ENCODE measurements at places on chromosomes 5 and 9. TPM values are rescaled to one million over a fixed set of nuclear protein-coding genes. Genes with fewer than 3 reads are reported as not detected.

RPS14 gene
- 5,450 TPM for total RNA-seq

FUT7 gene
- total RNA-seq: 5.8 TPM

HAVCR1 gene
- 5.8 TPM for total RNA-seq

NUDT12 gene
- 0.77 TPM for total RNA-seq

SLC22A5 gene
- 10.4 TPM for total RNA-seq

GFI1B gene
- total RNA-seq: not detected

SPATA31C1 gene
- not detected for total RNA-seq

RAB3C gene
- total RNA-seq: not detected

PAIP2 gene
- 119 TPM for total RNA-seq

CARTPT gene
- not detected for total RNA-seq

CCDC180 gene
- 11.1 TPM for total RNA-seq

DNA sequence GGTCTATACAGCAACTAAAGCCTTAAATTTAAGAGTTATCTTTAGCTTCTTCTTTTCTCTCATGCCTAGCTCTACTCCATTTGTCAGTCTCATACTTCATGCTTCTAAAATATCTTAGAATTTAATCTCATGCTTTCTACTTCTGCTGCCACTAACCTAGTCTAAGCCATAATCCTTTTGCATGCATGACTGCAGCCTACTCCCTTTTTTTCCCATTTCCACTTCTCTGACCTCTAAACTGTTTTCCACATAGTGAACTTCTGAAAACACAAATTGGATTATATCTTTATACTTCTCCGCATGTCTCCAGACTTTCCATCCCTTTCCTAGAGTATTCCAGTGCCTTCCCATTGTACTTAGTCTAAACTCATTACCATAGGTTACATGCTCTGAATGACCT is 193.0 kb downstream of the XRCC4 start:
- H3K36me3 ChIP-seq: no peaks in the 10 kb centered on the region
- no peaks in the 10 kb centered on the region for H3K4me1 ChIP-seq
- no peak for DNase-seq
- no peak overlapping the region for H3K27ac ChIP-seq
- H3K27me3 ChIP-seq: no peaks in the 10 kb centered on the region

- no peak overlapping the region for H3K27ac ChIP-seq
- H3K27me3 ChIP-seq: no peaks in the 10 kb centered on the region
- H3K36me3 ChIP-seq: no peaks in the 10 kb centered on the region
- no peak overlapping the region for H3K4me3 ChIP-seq
Measured at GRCh38 chr9:88530051-88530450, 4.9 kb upstream of the NXNL2 start.

- H3K36me3 ChIP-seq: peaks cover 6% of the 10 kb centered on the region
- H3K27ac ChIP-seq: no peak overlapping the region
- H3K27me3 ChIP-seq: no peaks in the 10 kb centered on the region
- H3K4me3 ChIP-seq: no peak overlapping the region
- no peaks in the 10 kb centered on the region for H3K4me1 ChIP-seq
- DNase-seq: no peak
Measured at GRCh38 chr5:147673791-147674190, 108.7 kb downstream of the JAKMIP2 start.

GRCh38 chr5:64594601-64595000 is 88.8 kb downstream of the RGS7BP start:
- no peak overlapping the region for H3K27ac ChIP-seq
- H3K36me3 ChIP-seq: no peaks in the 10 kb centered on the region
- no peak for DNase-seq
- no peaks in the 10 kb centered on the region for H3K4me1 ChIP-seq
- H3K4me3 ChIP-seq: no peak overlapping the region
- H3K27me3 ChIP-seq: peaks cover 2% of the 10 kb centered on the region

DNA sequence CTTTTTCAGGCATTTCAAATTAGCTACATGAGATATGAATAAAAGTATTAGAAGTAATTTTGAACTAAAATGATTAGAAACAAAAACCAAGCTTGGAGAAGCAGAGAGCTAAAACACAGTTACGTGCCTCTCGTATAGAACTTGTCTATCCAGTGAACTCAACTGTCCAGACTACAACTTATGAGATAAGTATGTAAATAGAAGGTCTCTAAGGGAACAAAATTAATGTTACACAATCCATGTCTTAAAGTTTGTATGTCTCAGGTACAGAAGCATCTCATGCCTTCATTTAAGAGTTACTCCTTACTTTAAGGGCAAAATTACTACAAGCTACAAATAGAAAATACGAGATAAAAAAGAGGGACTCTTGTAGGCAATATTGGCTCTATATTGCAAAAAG is 316.8 kb downstream of the CETN3 start:
- no peaks in the 10 kb centered on the region for H3K27me3 ChIP-seq
- no peak for DNase-seq
- H3K4me1 ChIP-seq: no peaks in the 10 kb centered on the region
- no peak overlapping the region for H3K4me3 ChIP-seq

DNA sequence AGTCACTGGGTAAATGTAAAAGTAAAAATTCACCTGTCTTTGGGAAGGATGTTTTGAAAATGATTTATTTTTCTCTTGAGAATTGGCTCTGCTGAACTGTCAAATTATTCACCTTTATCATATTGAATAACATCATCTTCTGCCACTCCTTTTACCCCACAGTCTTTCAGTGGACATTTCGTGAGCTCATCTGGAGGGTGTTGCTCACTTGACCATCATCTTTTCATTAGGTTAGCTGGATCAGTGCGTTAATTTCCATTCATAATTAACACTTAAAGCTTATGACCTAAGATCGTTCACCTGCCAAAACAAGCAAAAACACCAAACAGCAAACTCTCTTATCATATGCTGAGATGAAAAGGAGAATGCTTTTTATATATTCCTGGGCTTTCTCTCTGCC is 53.4 kb upstream of the TNFAIP8 start:
- no peak overlapping the region for H3K4me3 ChIP-seq
- peak overlapping the region; percentile 40 for H3K27ac ChIP-seq
- no peaks in the 10 kb centered on the region for H3K27me3 ChIP-seq
- no peak for DNase-seq
- H3K4me1 ChIP-seq: peaks cover 70% of the 10 kb centered on the region

DNA sequence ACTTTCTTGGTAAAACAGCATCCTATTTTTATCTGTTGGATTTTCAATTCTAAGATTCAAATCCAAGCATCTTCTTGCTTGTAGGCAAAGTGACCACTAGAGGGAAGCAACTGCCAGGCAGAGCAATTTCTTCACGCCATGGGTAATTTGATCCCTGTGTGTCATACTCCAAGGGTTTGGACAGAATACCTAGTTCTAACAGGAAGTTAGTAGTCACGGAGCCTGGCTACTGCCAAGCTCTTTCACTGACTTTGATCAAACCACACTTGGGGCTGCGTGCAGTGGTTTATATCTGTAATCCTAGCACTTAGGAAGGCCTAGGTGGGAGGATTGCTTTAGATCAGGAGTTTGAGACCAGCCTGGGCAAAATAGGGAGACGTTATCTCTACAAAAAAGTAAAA is 473.6 kb upstream of the TNC start:
- H3K4me1 ChIP-seq: no peaks in the 10 kb centered on the region
- H3K36me3 ChIP-seq: no peaks in the 10 kb centered on the region
- no peak overlapping the region for H3K27ac ChIP-seq
- no peaks in the 10 kb centered on the region for H3K27me3 ChIP-seq

DNA sequence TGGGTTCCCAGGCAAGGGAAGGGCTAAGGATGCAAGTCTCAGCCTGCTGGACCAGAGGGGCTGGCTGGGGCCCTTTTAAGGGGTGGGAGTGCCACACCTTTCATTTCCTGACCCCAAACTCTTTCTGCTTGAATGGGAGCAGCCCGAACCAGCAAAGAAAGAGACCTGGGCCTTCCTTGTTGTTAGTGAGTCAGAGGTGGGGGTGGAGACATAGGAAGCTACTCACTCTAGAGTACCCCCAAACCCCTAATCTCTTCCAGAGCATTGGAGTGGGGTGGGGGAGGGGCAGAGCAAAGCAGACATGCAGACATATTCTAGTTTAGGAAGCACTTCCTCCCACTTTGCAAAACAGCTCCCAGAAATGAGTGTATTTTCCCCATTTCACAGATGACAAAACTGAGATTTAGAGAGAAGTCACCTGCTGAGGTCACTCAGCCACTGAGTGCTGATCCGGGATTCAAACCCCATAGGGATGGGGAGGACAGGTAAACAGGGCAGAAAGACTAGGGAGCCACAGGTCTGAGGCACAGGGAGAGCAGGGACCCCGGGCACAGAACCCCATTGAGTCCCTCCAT is 6.0 kb upstream of the AQP3 start:
- H3K4me1 ChIP-seq: peaks cover 23% of the 10 kb centered on the region
- DNase-seq: no peak
- H3K36me3 ChIP-seq: no peaks in the 10 kb centered on the region
- no peak overlapping the region for H3K4me3 ChIP-seq

DNA sequence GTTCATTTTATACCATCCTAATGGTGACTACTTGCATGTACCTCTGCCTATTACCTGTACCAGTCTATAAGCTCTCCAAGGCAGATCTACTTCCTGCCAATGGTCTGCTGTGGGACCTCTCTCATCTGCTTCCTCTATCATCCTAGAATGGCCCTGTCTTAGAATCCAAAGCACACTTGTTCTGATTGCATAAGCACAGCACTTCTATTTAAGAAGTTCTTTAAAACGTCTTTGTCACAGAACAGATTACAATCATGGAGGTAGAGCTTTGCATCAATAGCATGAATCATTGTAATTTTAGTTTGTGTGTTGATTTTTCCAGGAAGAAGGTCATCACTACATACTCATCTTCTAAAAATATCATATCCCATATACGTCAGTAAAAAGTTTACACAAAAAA is 131.8 kb upstream of the ACOT12 start:
- no peaks in the 10 kb centered on the region for H3K27me3 ChIP-seq
- H3K27ac ChIP-seq: no peak overlapping the region
- H3K4me3 ChIP-seq: no peak overlapping the region
- H3K36me3 ChIP-seq: no peaks in the 10 kb centered on the region
- no peak for DNase-seq

GRCh38 chr5:178322736-178323540 is 90.3 kb upstream of the PHYKPL start:
- H3K27ac ChIP-seq: no peak overlapping the region
- H3K27me3 ChIP-seq: no peaks in the 10 kb centered on the region
- no peaks in the 10 kb centered on the region for H3K4me1 ChIP-seq
- no peak for DNase-seq
- no peak overlapping the region for H3K4me3 ChIP-seq

DNA sequence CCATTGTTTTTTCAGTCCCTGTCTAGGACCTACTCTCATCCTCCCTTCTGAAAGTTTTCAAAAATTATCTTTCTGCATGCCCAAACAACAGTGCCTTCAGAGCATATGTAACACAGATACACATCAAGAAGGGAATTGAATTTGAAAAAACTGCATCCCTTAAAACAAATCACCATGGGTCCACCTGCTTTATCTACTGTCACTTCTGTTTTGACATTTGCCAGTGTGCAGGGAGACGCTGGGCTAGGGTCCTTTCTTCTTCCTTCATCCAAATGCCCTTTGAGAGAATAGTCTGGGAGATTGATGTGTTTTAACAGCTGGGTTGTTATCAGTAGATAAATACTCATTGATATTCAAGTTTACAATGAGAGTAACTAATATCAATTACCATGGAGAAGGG is 1630.1 kb downstream of the MAT2B start:
- H3K4me3 ChIP-seq: no peak overlapping the region
- H3K4me1 ChIP-seq: no peaks in the 10 kb centered on the region
- no peaks in the 10 kb centered on the region for H3K36me3 ChIP-seq
- H3K27me3 ChIP-seq: no peaks in the 10 kb centered on the region
- H3K27ac ChIP-seq: no peak overlapping the region

DNA sequence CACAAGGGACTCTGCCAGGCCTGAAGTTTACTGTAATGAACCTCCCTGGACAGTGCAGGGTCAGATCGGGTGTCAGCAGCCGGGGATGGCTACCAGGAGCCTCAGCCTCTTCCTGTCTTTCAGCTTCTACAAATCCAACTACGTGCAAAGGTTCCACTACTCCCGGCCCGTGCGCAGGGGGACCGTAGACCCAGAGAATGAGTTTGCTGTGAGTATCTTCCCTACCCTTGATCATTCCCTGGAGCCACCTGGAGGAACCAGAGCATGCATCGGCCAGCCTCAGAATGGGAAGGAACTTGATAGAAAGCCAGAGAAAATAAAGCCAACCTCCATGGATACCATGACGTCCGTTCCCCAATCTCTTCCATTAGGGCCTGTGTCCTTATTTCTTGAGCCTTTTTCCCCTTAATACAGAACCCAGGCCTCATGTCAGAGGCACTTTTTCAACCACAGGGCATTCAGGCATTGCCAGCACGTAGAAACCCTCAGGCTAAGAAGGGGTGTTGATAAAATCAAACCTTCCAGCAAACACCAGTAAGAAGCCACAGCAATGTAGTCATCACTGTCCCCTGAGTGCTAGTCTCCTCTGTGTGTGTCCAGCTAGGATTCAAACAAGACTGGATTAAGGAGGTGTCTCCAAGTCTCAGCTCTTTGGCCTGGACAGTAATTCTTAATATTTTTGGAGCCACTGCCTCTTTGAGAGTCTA is 49.0 kb upstream of the FOXI1 start:
- H3K36me3 ChIP-seq: peaks cover 18% of the 10 kb centered on the region
- no peak overlapping the region for H3K4me3 ChIP-seq
- no peak for DNase-seq
- no peak overlapping the region for H3K27ac ChIP-seq
- no peaks in the 10 kb centered on the region for H3K27me3 ChIP-seq

DNA sequence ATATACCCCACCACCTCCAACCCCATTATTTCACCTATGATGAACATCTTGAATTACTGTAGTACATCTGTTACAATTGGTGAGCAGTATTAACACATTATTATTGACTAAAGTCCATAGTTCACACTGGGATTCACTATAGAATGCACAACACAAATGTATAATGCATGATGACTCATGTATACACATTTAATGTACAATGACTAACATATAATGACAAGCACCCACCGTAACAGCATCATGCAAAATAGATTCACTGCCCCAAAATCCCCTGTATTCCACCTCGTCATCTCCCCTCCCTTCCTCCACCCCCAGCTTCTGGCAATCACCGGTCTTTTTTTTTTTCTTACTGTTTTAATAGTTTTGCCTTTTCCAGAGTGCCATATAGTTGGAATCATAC is 47.1 kb upstream of the NEK6 start:
- peaks cover 52% of the 10 kb centered on the region for H3K4me1 ChIP-seq
- no peaks in the 10 kb centered on the region for H3K36me3 ChIP-seq
- no peak overlapping the region for H3K4me3 ChIP-seq
- no peak for DNase-seq

GRCh38 chr5:113451797-113452196 is 17.0 kb upstream of the TSSK1B start:
- no peaks in the 10 kb centered on the region for H3K4me1 ChIP-seq
- DNase-seq: no peak
- H3K4me3 ChIP-seq: no peak overlapping the region
- no peaks in the 10 kb centered on the region for H3K36me3 ChIP-seq
